ENCODE measurements at places on chromosomes 4 and X.

DNA sequence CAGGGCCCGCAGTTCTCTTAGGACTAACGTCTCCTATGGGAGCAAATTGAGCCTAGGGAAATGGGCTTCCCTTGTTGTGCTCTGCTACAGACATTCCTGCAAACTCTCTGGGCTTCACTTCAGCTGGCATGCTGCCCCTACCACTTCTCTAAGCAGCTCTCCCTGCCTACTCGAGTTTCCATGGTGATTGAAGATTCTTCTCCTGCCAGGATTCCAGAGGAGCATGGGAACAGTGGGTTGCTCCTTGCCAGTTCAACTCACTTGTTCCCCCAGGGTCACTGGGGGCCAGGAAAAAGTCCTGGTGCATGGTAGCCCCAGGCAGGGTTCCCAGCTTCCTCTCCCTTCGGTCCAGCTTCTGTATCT lies 21.1 kb upstream of the WDR17 start:
- no peak for DNase-seq

DNA sequence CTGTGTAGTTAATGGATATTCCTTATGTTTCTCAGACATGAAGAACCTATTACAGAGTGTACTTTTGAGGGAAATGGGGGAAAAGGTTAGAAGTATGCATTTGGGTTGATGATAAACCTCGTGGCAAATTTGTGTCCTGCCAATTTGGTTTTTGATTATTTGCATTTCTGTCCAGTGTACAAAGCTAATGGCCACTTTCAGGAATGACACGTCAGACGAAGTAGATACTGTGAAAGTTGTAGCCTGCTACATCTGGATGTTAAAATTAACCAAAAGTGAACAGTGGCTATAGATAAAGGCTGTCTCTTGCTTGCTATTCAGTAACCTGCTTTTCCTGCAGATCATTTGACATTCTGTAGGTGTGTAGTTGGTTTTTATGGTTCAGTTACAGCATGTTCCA lies 1.0 kb downstream of the PRDX4 start:
- no peak for DNase-seq

GRCh38 chrX:126165721-126166461 lies at the start of gene DCAF12L2:
Gene DCAF12L2, minus strand, starts transcription at chrX:126166289. Its CDS starts 365 bp downstream, at chrX:126165924.
- no peak for DNase-seq

DNA sequence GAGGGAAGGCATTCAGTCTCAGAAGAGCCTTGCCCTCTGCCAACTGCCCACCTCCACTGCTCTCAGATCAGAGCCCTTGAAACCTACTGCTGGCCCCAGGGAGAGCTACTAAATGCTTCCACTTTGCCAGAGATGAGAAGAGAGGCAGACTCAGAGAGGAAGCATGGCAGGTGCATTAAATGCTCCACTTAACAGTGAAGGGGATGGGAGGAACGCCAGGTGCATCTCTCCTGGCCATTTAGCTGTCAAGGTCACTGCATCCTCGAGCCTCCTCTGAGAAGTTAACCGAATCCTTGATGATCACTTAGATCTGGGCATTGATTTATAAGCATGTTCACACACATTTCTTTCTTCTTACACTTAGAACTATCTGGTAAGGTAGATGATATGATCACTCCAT lies 15.0 kb downstream of the TRPC5 start:
- DNase-seq, result no peak

GRCh38 chr4:152052451-152053057 lies 291.7 kb upstream of the GATB start:
- DNase-seq, result no peak

GRCh38 chr4:83146841-83147240 lies 32.3 kb upstream of the PLAC8 start:
- no peak for DNase-seq

GRCh38 chrX:23292988-23293651 lies 41.5 kb upstream of the PTCHD1 start:
- DNase-seq, result no peak

Measured in hypothalamus (tissue), 51 donors.